CD4-positive, alpha-beta T cell treated with Interleukin-2 at 100 ng/mL for 4 hours (primary cell): ENCODE measurements at places on chromosomes 1 and 21.

DNA sequence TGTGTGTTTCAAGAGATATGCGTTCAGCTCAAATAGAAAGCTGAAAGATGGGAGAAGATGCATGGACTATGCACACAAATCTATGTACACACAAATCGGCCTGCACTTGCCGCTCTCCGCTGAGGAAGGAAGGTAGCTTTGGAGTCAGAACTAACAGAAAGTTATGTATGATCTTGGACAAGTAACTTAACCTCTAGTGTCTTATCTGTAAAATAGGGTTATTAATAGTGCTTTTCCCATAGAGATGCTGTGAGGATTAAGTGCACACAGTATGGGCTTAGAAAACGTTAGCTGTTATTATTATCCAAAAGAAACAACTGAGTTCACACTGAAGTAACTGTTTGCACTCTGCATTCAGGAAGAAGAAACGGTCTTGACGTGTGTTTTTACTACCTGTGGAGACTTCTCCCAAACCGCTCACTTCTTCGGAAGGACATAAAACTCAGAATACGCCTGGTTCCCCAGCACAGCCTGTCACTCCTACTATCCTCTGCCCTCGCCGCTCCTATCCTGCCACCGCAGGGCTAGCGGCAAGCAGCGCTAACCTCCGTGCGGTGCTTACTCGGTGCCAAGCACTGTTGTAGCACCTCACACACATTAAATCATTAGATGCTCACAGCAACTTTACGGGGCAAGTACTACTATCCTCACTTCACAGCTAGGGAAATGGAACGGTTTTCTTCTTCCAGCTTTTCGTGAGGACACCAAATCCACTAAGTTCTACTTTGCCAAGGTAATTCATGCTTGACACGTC lies 1.3 kb downstream of the TGFBR3 start:
- peak; percentile 33 for DNase-seq

GRCh38 chr21:26736449-26736848 lies 108.8 kb downstream of the ADAMTS1 start:
- no peak for DNase-seq

GRCh38 chr21:44459712-44460440 lies 4.6 kb downstream of the LRRC3 start:
- no peak for DNase-seq

DNA sequence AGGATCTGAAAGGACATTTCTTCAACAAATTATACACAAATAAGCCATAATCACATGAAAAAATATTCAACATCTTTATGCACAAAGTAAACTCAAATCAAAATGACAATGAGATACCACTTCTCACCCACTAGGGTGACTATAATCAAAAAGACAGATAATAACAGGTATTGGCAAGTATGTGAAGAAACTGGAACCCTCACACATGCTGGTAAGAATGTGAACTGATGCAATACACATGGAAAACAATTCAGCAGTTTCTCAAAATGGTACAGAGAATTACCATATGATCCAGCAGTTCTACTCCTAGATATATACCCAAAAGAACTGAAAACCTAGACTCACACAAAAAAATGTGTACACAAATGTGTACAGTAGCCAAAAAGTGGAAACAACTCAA lies 62.5 kb downstream of the CHD5 start:
- DNase-seq = no peak

DNA sequence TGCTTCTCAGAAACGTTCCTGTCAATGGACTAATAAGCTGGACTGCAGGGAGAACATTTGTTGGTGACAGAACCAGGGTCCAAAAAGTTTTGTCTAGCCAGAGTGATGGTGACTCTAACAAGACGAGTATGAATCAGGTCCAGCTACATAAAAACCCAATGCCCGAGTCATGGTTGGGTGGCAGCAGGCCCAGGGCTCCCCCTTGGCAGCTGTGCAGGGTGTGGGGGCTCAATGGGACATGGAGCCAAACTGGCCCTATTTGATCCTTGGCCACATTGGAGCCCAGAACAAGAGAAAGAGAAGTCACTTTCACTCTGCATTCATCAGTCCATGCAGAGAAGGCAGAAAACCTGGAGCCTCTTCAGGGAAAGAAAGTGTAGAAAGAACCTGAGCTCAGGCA lies 37.9 kb upstream of the TENT5C start:
- no peak for DNase-seq

DNA sequence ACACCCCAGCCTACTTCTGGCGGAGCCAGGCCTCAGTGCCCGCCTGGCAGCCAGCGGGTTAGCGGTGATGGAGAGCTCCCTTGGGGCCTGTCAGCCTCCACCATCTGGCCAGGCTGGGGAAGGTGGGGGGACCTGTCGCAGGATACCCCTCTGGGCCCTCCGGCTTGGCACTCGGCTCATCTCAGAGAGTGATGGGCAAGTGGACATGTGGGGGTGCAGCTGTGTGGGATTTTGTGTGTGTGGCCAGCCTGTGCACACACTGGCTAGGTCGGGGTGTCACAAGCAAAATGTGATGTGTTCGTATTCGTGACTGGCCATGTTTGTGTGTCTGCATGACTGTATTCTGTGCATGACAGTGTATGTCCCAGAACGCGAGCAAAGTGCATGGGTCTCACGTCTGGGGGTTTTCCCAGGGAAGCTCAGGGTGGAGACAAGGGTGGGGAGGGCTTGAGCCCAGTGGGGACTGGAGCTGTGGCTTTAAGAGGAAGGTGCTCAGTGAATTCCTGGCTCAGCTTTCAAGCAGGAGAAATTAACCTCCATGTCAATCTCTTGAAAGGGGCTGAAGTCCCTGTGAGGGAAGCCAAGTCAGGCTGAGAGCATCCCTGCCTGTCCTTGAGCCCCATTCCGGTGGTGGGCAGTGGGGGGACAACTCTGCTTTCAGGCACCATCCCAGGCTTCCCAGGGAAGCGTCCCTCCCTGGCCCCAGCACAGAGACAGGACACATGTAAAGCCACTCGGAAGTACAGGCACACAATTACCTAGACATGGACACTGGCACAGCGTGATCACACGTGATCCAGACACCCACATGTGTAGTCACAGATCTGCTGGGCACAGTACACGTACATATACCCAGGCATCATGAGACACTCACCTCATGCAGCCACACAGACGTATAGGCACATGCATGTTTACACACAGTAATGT lies 21.1 kb upstream of the ADGRB2 start:
- DNase-seq = no peak

- no peak for DNase-seq
Measured at GRCh38 chr1:113088972-113089371, 16.0 kb downstream of the LRIG2 start.

DNA sequence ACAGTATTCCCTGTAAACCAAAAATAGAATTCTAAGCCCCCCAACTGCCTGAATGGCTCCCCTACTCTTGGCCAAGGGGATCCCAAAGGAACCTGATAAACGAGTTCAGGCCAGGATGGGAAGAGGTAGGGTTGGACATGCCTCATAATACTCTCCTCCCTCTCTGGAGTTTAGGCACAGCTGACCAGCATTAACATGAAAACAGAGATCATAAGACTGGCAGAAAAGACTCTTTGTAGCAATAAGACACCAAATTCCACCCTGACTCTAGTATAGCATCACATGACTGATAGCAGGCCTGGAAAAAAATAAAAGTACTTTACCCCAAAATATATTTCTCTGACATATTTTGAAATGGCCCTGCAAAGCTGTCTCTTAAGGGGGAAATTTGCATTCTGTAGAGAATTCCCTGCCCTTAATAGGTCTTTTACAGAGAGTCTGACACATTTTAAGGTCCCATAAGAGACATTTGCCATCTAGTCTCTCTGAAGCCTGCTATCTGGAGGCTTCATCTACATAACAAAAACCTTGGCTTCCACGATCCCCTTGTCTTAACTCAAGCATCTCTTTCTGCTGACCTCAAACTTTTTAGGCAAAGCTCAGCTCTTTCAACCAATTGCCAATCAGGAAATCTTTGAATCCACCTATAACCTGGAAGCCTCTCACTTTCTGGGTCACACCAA lies 55.9 kb downstream of the SIK1 start:
- no peak for DNase-seq

GRCh38 chr1:14571810-14572767 lies 26.4 kb upstream of the KAZN start:
- DNase-seq = no peak

- no peak for DNase-seq
Measured at GRCh38 chr1:25876693-25877077, 1.2 kb upstream of the PAQR7 start.

GRCh38 chr1:97903626-97904025 lies 17.2 kb downstream of the DPYD start:
- DNase-seq = no peak

- DNase-seq = peak; percentile 88
Measured at GRCh38 chr1:24964811-24965570, 34.9 kb upstream of the RUNX3 start.

- DNase-seq = no peak
Measured at GRCh38 chr1:245365095-245366020, 210.6 kb downstream of the KIF26B start.

DNA sequence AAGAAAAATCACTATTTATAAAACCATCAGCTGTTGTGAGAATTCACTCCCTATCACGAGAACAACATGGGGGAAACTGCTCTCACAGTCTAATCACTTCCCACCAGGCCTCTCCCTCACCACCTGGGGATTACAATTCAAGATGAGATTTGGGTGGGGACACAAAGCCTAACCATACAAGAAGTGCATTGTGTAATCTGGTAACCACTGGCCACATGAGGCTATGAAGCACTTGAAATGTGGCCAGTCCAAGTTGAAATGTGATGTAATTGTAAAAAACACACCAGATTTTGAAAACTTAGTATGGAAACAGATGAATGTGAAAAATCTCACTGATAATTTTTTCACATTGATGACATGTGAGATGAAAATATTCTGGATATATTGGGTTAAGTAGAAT lies 293.8 kb downstream of the TTLL7 start:
- DNase-seq = no peak

GRCh38 chr1:16015960-16016901 lies 1.6 kb downstream of the HSPB7 start:
- no peak for DNase-seq

DNA sequence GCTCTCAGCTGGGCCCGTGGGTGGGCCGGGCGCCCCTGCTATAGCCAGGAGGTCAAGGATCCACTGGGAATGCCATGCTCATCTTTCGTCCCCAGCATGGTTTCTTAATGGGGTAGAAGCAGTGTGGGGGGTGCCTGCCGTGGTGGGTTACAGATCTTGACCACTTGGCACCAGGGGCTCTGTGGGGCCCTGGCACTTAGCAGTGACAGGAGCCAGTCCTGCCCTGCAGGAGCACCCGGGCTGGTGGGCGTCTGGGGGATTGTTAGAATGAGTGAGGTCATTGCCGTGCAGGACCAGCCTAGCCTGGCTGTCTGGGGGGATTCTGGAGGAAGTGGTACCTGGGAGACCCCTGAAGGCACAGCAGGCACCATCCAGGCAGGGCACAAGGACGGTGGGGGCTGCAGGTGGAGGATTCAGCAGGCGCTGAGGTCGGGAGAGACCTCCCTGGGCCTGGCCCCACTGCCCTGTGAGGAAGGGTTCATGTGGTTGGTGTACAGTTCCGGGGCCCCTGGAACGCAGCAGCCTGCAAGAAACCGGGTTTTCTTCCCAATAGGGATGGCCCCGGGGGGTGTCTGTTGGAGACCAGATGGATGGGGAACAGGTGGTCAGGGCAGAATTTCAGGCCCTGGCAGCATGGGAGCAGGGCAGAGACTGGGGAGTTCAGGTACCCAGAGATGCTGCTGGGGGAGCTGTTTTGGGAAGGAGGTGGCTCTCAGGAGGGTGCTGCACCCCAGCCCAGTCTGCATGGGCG lies 4.8 kb downstream of the AIRE start:
- DNase-seq = no peak

- no peak for DNase-seq
Measured at GRCh38 chr1:67534627-67535065, 104.4 kb upstream of the SERBP1 start.

GRCh38 chr1:193260056-193260745 lies 73.8 kb upstream of the B3GALT2 start:
- no peak for DNase-seq

GRCh38 chr1:161209790-161210409 lies 5.2 kb upstream of the FCER1G start:
- DNase-seq = peak; percentile 75

GRCh38 chr1:88350648-88351047 lies 333.4 kb upstream of the PKN2 start:
- DNase-seq = no peak

GRCh38 chr1:89833183-89834082 lies 12.6 kb downstream of the LRRC8D start:
- DNase-seq = no peak

GRCh38 chr1:7690076-7690475 lies 81.0 kb upstream of the VAMP3 start:
- DNase-seq = no peak

DNA sequence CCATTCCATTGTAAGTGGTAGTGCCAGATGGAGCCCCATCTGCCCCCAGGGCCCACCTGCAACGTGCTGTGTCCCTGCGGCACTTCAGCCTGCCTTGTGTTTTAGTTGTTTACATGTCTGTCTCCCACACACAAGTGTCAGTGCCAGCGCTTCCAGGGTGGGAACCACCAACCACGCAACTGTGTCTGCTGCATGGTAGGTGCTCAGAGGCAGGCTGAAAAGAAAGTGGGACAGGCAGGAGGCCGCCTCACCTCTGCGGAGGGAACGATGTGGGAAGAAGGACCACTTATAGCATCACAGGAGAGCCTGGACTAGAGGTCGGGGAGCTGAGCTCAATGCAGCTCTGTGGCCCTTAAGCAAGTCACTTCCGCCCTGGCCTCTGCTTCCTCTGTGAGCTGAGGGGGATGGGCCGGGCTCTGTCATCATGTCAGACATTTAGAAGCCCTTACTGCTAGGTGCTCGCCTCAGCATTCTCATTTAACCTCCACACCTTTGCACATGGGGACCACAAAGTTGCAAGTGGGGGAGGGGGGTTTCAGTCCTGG lies 17.9 kb downstream of the SLC9A1 start:
- DNase-seq = peak; percentile 78

- no peak for DNase-seq
Measured at GRCh38 chr21:24941316-24942185, 665.7 kb downstream of the MRPL39 start.

DNA sequence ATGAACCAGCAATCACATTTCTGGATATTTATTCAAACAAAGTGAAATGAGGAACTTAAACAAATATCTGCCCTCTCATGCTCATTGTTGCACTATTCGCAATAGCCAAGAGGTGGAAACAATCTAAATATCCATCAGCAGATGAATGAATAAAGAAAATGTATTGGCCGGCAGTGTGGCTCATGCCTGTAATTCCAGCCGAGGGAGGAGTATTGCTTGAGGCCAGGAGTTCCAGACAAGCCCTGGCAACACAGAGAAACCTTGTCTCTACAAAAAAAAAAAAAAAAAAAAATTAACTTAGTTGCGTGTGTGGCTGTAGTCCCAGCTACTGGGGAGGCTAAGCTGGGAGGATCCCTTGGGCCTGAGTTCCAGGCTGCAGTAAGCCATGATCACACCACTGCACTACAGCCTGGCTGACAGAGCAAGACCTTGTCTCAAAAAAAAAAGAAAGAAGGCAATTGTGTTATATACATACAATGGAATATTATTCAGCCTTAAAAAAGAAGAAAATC lies 191.4 kb downstream of the AKT3 start:
- no peak for DNase-seq
